ENCODE measurements at places on chromosomes 6 and 20. TPM values are rescaled to one million over a fixed set of nuclear protein-coding genes. Genes with fewer than 3 reads are reported as not detected.

The DEFB125 gene
- total RNA-seq: not detected

DNA sequence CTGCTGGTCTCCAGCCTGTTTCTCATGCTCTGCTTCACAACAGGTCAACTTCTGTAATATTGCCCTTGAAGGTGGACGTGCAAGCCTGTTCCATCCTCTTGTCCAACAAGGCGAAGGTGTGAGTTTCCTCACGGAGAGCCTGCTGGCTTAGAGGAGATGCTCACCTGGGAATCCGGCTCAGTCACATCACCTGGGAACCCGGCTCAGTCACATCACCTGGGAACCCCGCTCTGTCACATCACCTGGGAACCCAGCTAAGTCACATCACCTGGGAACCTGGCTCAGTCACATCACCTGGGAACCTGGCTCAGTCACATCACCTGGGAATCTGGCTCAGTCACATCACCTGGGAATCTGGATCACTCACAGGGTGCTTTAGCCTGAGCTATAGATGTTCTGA is 230.1 kb downstream of the ERMARD start:
- DNase-seq: no peak

The TP53TG5 gene
- 0.39 TPM for total RNA-seq

DNA sequence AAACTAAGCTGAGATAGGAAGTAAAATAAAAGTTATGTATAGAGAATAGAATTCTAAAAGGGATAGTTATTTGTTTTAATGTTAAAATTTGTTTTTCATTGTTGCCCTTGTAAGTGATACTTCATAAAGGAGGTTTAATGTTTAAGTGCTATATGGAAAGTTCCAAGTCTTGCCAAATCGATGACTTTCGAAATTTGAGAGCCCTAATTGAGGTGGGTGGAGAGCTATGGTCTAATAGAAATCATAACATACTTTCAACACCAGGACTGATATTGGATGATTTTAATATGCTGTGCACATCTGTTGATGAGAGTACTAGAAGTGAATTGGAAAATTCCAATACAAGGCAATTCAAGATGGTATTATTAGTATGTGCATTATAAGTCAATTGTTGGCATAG is 64.6 kb downstream of the RNF144B start:
- DNase-seq: no peak

DNA sequence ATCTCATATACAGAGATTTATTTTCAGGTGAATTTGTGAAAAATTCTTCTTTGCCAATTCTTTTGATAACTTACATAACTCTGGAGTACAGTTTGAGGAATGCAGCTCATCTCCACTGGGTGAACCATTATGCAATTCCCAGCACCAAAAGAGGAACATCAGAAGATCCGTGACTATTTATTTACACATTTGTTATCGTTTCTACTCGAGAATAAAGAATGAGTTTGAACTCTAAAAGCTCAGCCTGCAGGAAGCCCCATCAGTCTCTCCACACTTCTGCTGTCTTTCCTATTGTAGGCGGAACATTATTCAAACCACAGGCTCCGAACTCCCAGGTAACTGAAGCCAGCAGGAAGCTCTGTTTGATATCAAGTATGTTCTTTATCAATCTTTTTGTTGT is 95.9 kb upstream of the IFNGR1 start:
- DNase-seq: no peak

- no peak for DNase-seq
Measured at GRCh38 chr6:145225500-145225899, 509.8 kb downstream of the EPM2A start.

DNA sequence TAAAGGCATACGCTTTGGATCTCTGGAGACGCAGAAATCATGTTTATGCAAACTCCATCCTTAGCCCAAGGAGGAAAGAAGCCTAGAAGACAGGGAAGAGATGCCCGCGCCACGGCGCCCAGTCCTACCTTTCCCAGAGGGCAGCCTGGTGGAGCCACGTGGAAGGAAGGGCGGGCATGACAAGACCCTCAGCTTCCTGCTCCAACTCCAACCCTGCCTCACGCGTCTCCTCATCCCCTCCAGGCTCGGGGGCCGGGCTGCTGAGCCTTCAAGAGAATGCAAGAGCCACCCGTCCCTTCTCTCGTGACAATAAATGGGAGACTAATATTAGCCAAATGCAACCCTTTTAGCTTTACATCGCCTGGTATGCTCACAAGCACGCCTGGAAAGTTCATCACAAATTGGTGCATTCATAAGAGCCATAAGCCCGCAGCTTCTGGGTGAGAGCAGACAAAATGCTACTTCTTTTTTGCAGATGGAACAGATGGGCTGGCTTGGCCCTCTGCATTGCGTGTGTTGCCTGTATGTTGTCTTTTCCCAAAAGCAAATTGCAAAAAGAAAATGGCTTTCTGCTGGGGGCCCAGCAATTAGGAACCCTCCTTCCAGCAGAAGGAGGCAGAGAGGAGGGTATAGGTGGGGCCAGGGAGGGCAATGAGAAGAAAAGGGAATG is 8.2 kb upstream of the NTSR1 start:
- DNase-seq: no peak

The MANEA gene
- total RNA-seq: 17.6 TPM

DNA sequence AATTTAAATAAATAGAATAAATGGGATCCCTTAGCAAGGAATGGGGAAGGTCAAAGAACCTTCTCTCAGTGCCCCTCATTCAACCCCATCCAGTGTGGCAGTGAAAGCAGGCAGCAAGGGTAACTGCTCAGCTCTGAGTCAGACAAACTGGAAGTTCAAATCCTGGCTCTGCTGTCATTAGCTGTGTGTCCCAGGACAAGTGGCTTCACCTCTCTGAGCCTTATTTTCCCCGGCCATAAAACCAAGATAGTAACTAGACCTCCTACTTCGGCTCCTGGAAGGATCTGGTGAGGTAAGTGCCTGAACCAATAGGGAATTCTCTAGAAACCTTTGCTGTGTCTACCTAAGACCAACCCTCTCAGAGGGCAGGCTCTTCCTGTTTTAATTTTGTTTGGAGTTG is 4.1 kb downstream of the GHRH start:
- no peak for DNase-seq
